ENCODE measurements at places on chromosomes 3 and 15.
A peak's percentile ranks its signal among the peaks of the same experiment; 100 is the strongest.

- DNase-seq = no peak
Observed at GRCh38 chr3:17742880-17743657, 638 bp upstream of the TBC1D5 start.

- DNase-seq = no peak
Observed at GRCh38 chr3:175336406-175337133, 477.4 kb downstream of the NAALADL2 start.

GRCh38 chr3:53080612-53081205 lies 34.8 kb upstream of the SFMBT1 start:
- no peak for DNase-seq

GRCh38 chr3:184647405-184647936 lies 64.4 kb downstream of the MAGEF1 start:
- no peak for DNase-seq

GRCh38 chr3:23991683-23992628 lies 46.9 kb downstream of the NR1D2 start:
- no peak for DNase-seq

DNA sequence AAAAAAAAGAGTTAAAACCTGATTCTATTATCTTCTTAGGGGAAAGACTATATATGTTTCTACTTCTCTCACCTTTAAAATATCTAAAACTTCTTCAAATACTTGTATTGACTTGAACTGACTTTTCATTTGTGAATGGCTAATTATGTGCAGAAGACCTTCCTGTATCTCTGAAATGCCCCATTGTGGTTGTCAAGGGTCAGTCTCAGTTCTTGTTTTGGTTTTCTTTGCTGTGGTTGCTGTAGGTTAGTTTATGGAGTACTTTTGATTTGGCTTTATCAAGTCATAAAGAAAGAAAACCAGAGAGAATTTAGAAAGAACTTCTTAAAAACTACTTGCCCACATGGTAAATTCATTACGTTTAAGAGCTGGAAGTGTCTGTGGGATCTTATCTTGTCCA lies 345.3 kb upstream of the POU1F1 start:
- DNase-seq = no peak

GRCh38 chr3:128330214-128330842 lies 136.4 kb downstream of the DNAJB8 start:
- no peak for DNase-seq

- no peak for DNase-seq
Observed at GRCh38 chr15:41884458-41884857, 9.4 kb downstream of the SPTBN5 start.

- DNase-seq = peak; percentile 63
Observed at GRCh38 chr3:142445816-142446254, 2.0 kb downstream of the XRN1 start.

GRCh38 chr3:152770296-152770695 lies 64.6 kb upstream of the P2RY1 start:
- DNase-seq = no peak

DNA sequence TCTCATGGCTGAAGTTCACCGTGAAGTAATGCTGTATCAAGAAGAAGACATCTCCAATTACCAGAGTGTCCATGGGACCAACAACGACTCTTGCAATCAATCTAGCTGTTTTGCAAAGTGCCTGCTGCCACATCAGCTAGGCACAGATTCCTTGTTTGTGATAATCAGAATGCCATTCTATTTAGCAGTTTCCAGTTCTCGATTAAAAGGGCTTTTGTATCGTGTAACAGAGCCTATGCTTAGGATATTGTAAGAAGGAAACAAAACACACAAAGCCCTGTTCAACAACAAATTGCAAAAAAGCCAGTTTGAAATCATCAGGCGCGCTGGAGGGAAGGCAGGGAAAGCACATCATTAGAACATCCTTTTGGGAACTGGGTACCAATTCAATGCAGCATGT lies 26.1 kb downstream of the RASGRF1 start:
- DNase-seq = no peak

- peak; percentile 37 for DNase-seq
Observed at GRCh38 chr15:38325648-38325990, 73.0 kb downstream of the SPRED1 start.

DNA sequence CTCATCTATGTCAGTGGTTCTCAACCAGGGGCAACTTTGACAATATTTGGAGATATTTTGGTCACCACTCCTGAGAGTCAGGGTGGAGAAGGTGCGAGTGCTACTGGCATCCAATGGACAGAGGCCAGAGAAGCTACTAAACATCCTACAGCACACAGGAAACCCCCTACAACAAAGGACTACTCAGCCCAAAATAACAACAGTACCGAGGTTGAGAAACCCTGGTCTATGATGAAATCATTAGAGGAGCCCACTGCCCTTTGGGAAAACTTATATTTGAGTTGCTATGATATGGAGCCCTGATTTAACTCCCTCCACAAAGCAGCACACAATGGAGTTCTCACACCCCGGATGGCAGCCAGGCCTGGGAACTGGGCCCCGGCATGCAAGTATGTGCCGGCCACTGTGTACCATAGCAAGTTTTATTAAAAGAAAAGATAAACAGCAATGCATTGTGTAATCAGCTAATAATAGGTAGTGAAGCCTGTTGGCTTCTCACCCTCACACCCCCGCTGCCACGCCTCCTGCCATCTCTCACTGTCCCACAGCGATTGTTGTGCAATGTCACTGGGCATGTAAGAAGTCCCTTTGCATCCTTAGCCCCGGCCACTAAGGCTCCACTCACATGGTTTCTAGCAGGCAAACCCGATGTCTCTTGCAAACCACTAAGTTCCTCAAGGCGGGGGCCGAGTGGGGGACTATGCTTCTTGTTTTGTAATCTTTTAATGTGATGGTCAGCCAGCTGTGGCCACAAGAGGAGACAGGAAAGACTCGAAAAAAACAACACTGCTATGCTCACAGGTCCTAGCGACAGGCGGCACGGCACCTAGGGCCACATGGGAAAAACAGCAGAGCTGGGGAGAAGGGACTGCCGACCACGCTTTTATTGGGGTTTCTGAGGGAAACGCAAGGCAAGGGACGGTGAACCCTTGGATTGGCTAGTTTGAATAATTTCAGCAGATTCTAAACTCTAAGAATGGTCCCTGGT lies 110.0 kb downstream of the AQP9 start:
- DNase-seq = no peak

- no peak for DNase-seq
Observed at GRCh38 chr3:146772211-146772743, 167.1 kb upstream of the PLSCR5 start.

DNA sequence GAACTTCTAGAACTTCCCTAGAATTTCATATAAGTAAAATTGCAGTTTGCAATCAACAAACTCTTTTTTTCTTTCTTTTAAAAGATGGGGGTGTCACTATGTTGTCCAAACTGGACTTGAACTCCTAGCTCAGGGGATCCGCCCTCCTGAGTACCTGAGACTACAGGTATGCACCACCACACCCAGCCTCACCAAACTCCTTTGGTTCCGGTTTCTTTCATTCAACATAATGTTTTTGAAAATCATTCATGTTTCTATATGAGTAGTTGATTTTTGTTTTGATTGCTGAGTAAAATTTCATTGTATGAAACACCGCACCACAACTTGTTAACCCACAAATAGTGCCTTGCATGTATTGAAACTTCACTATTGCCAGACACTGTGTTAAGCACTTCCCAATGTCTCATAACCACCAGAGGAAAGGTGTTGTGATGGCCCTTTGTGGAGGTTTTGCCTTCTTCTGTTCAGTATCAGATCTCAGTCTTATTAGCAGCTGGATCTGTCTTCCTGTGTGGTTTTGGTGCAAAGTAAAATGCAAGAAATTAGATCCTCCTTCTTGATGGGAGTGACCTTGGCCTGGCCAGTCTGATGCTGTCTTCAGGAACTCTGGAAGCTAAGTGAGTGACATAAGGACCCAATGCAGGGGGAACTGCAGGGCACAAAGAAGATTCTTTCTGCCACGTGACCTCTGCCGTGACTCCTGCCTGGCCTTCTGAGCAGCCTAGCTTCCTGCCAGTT lies 78.8 kb upstream of the UBE2E1 start:
- no peak for DNase-seq

GRCh38 chr3:146873748-146874147 lies 268.6 kb upstream of the PLSCR5 start:
- no peak for DNase-seq

GRCh38 chr3:149381173-149382100 lies 4.0 kb upstream of the TM4SF1 start:
- DNase-seq = no peak

- peak; percentile 71 for DNase-seq
Observed at GRCh38 chr15:74130155-74130848, at the start of gene ISLR2. Gene ISLR2, plus strand, starts transcription at chr15:74130586. Its CDS starts 2,169 bp downstream, at chr15:74132755.

- peak; percentile 30 for DNase-seq
Observed at GRCh38 chr15:65583701-65584100, 27.2 kb downstream of the INTS14 start.

- DNase-seq = no peak
Observed at GRCh38 chr15:79179108-79179561, 88.6 kb upstream of the RASGRF1 start.

DNA sequence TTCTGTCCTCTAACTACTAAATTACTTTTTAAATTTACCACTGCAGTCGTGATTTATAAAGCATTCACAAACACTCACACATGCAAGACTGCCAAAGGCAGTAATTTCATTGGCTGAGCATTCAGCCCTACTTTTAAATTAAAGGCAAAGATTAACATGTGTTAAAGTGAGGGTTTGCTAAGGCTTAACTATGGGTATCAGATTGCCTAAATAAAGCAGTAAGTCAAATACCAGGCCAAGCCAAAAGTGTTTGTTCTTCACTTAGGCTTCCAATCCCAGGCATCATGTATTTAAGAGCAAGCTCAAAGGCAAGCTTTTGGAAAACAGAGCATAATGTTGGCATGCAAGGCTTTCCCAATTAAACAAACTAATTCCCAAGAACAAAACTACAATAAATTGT lies 187.3 kb downstream of the SUCNR1 start:
- no peak for DNase-seq

DNA sequence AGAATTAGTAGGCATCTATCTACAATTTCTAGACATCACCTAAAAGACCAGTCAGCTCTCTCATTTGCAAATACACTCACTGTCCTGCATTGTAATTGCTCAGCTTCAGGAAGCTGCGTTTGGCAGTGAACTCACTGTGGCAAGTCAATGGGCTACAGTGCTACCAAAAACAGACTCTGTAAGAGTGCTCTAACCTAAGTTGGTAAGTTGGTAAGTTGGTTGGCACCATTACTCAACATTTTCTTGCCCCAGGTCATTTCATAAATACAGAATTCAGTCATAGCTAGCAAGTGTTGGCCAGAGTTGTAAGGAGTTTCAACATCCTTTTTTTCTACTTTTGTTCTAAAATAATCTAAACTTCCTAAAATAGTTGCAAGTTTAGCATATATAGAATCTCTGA lies 466.3 kb downstream of the NAALADL2 start:
- DNase-seq = peak; percentile 51

GRCh38 chr15:41437448-41437847 lies 20.6 kb downstream of the RTF1 start:
- no peak for DNase-seq

DNA sequence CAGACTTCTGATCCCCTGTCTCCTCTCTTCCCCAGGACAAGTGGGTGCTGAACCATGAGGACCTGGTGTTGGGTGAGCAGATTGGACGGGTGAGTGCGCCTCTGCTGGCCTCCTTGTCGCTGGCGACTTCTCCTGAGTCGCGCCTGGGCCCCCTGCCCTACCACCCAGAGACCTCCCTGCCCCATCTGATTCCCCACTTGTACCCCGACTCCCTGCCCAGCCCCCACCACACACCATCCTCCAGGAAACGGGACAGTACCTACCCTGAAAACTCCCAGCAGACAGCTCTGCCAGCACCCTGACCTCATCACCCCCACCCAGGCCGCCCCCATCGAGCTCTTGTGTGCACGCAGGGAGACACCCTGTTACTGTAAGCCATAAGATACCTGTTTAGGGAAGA lies 7.7 kb downstream of the FES start:
- DNase-seq = no peak

DNA sequence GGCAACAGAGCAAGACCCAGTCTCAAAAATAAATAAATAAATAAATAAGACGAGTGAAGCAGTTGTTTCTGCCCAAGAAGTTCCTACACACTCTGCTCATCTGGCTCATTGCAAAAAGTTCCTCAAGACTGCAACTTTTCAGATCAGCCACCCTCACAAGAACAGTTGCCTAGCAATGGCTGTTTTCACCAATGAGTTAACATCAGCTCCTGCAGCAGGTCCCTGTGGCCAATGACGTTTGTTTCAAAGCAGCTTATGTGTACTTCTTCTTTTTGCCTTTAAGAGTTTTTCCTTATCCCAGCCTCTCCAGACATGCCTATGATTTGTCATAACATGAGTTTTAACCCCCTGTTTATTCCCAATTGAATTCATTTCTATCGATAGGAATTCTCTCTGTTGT lies 118.4 kb upstream of the SPRED1 start:
- DNase-seq = no peak

DNA sequence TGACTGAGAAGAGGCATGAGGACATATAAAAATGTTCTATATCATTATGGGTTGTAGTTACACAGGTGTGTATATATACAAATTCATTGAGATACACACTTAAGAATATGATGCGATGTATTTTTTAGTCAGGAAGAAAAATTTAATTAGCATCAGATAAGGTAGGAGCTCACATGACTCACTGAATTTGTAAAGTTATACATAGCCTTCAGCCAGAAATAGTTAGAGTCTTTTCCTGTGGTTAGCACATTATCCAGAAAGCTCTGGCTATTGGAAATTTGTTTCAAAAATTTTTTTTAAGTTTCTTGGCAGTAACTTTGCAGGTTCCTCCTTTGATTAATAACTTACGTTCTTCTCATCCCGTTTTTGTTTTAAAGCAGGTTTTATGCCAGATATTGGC lies 88.6 kb downstream of the STT3B start:
- DNase-seq = peak; percentile 15

- peak; percentile 73 for DNase-seq
Observed at GRCh38 chr3:9398700-9399336, 1.4 kb downstream of the SETD5 start.

DNA sequence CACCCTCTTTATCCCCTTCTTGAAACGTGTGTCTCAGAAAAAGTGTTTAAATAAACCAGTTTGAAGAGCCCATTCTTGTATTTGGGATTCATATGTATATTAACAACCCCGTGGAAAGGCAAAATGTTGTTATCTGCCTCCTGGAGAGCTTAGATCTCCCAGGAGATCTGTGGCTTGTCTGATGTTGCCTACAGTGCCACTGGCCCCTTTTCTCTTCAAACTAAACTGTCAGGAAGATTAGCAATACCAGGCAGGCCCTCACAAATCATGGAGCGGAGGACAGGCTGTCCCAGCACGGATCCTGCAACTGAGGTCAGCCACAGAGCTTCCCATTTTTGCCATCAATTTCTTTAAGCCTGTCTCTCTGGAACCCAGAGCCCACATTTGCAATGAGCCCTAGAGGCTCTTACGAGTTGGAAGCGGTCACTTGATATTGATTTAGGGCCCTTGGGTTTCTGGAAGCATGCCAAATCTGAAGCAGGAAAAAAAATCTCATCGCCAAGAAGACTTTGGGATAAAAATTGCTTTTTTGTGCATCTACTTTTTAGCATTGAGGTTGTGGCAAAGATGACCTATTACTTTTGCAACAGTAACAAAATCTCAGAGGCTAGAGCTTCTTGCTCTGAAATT lies 234.1 kb downstream of the OPA1 start:
- no peak for DNase-seq

- no peak for DNase-seq
Observed at GRCh38 chr3:99838755-99839154, 21.1 kb downstream of the CMSS1 start.
